Kidney (tissue), 22 donors: ENCODE measurements at places on chromosomes 11 and 22.

- DNase-seq = no peak
Observed at GRCh38 chr11:18765554-18765953, 26.0 kb downstream of the PTPN5 start.

DNA sequence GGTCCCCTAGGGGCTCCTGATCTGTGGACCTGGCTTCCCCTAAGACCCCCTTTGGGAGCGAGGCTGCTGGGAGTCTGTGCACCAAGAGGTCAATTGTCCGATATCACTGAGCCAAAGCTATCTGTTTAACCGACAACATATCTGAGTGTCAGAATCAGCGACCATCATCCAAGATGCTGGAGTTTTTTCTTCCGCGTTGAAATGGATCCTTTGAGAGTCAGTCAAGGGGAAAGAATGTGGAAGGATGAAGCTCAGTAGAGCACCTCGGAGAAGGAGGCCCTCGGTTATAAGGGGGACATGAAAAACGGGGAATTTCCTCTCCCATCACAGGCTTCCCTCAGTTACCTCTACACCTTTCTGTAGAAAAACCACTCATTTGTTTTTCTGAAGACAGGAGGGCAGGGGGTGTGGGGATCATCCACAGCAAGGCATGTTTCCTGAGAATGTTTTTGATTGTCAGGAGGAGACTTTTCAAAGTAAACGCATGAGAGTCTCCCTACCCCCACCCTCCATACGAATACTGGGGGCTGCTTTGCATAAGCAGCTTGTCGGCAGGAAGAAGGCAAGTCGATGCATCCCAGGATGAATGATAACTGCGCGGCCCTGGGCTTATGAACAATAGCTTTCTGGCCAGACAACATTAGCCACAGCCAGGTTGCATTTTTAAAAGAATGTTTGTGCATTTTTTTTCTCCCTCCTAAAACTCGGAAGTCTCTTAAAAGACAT is 37.7 kb upstream of the CCND1 start:
- peak; percentile 37 for DNase-seq

GRCh38 chr11:118980191-118980881 is 8.8 kb downstream of the FOXR1 start:
- DNase-seq = peak; percentile 74

- no peak for DNase-seq
Observed at GRCh38 chr11:108216988-108217387, 5.5 kb downstream of the NPAT start.
